ENCODE measurements at places on chromosomes 3 and 15.

GRCh38 chr3:17155951-17156350 is 271.2 kb downstream of the PLCL2 start:
- no peak for DNase-seq

DNA sequence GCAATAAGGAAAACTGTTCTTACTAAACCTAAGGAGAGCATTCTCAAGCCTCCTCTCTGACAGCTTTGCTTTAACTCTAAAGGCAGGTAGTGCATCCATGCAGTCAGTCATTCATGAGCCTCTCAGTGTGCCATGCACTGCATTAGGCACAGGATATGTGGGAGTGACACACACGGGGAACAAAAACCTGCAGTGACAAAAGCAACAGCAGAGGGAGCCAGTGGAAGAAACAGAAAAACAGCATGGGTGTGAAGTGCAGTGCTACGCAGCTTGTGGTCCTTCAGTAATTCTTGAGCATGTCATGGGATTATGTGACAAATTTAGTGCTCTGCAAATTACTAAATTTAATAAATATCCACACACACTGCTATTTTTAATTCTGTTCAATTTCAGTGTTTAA is 230.7 kb downstream of the BBX start:
- DNase-seq: no peak

DNA sequence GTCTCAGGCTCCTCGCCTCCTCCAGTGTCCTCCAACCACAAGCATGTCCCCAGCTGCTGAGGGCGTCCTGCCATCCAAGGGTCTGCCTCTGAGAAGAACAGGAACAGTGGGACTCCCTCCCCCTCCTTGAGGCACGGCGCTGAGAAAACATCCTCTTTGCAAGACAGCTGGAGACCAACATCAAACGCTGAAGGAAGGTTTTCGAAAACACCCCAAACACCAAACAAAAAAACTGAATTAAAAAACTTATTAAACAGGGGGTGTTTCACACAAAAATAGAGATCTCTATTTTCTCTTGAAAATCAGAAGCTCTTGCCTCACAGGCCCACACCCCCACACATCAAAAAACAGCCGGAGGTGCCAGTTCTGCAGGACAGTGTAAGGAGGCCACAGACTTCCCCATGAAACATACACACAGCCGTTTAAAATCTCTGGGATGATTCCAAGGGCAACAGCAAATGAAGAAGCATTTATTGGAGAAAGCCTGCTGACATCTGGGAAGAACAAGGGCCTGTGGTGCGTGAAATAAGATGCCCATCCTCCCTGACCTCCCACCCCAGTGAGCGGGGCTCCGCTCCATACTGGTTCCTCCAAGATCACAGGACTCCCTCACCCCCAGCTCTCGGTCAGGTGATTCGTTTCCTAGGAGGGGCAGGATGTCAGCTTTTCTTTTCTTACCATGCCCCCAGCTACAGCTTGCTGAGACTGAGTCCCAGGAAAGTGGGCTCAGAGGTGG is 71.3 kb downstream of the NUP210 start:
- no peak for DNase-seq

DNA sequence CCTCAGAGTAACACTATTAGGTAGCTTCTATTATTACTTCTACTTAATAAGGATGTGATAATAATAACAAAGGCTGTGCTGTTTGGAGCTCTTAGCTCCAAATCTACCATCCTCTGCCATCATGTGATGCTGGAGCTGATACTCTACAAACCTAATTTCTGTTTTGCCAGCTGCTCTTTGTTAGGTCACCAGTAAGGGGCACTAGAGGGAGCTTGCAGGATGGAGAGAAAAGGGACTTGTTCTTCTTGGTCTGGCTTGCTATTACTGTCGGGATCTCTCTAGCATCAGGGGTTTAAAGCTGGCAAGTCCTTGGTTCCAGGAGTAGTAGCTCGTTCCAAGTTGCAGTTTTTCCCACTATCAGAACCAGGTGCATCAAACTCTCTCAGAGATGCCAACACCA is 194.9 kb upstream of the KBTBD8 start:
- no peak for DNase-seq

GRCh38 chr3:47910777-47911440 is 105.3 kb downstream of the MAP4 start:
- no peak for DNase-seq

- no peak for DNase-seq
Observed at GRCh38 chr3:197367081-197367780, 68.8 kb upstream of the DLG1 start.

GRCh38 chr3:29802057-29802456 is 521.2 kb downstream of the RBMS3 start:
- DNase-seq: no peak

GRCh38 chr3:38755130-38755529 is 60.9 kb downstream of the SCN10A start:
- DNase-seq: no peak

DNA sequence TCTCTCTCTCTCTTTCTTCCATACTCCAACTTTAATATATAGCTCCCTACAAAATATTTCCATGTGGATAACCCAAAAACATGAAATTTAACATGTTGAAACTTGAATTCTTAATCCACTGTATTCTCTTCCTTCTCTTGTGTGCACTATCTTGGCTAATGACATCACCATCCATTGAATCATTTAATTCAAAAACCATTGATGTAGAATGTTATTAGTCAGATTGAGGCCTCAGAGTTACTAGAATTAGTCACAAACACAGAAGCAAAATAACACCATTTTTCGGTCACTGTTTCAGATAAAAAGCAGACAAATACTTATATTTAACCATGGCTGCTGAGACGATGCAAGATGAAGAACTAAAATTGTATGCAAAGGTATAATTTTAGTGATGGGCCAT is 256.9 kb upstream of the LRRC3B start:
- DNase-seq: no peak

- no peak for DNase-seq
Observed at GRCh38 chr3:179292450-179292849, 30.4 kb upstream of the ZNF639 start.

DNA sequence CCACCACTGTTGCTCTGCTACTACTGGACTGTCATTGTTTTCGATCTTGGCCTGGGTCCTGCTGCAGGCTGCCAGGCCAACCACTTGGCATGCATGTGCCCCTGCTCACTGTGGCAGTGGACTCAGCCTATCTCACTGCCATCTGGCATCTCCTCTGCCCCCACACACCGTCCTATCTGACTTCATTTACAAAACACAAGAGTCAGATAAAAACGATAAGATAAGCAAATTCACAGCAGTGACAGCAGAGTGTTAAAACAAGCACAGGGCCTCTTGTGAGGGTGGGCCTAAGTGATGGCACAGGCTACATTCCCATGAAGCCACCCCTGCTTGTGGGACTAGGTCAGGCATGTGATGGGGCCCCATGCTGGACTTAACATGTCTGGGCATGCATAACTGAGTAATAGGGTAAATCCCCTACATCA is 68.1 kb downstream of the CRYGS start:
- DNase-seq: no peak

GRCh38 chr15:56984681-56985481 is 66.4 kb downstream of the TCF12 start:
- DNase-seq: no peak
